CD4-positive, CD25-positive, alpha-beta regulatory T cell (primary cell): ENCODE measurements at places on chromosomes 5 and 9.

- no peak for DNase-seq
Observed at GRCh38 chr5:38167562-38167996, 90.8 kb upstream of the EGFLAM start.

- no peak for DNase-seq
Observed at GRCh38 chr5:124889486-124889825, 143.0 kb upstream of the ZNF608 start.

DNA sequence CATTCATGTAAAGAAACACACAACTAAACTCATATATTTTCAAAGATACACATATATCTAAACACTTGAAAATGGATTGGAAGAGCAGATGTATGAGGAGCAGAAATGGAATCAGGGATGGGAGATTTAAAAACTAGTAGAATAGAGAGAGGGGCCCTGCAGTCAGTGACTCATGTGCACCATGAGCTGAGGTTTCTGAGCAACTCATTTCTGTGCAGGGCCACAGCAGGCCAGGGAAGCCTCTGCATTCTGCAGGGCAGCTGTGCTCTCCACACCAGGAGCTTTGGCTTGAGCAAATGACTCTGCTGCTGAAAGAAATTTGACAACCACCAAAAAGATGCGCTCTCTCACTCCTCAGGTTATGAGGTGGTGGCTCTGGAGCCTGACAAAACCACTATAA is 27.1 kb downstream of the LHX6 start:
- no peak for DNase-seq

- no peak for DNase-seq
Observed at GRCh38 chr9:86747711-86748110, 199.6 kb downstream of the GAS1 start.

- peak; percentile 27 for DNase-seq
Observed at GRCh38 chr5:42423285-42424165, at the start of gene GHR. GHR (plus strand) TSS chr5:42423439; CDS start chr5:42565875, 142,436 bp downstream.

GRCh38 chr5:156950716-156951115 is 12.3 kb downstream of the TIMD4 start:
- DNase-seq: no peak

- peak; percentile 50 for DNase-seq
Observed at GRCh38 chr9:92097997-92098482, 17.2 kb downstream of the SPTLC1 start.

DNA sequence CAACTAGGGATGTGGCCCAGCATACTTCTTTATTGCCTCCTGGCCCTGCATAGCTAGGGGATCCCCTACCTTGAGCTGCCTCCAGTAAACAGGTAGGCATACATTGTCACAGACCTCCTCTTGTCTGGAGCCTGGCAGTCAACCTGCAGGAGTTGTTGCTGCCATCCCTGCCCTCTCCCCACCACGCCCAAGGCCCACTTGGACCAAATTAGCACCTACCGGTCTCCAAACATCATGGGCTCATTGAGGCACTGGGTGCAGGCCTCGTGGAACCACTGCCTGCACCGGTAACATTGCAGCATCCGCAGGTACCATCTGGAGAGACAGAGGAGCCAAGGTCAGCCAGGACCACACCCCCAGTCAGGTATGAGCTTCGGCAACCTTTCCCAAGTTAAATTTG is 10.3 kb downstream of the PHF19 start:
- no peak for DNase-seq

- DNase-seq: no peak
Observed at GRCh38 chr5:1300581-1301083, 5.8 kb upstream of the TERT start.

DNA sequence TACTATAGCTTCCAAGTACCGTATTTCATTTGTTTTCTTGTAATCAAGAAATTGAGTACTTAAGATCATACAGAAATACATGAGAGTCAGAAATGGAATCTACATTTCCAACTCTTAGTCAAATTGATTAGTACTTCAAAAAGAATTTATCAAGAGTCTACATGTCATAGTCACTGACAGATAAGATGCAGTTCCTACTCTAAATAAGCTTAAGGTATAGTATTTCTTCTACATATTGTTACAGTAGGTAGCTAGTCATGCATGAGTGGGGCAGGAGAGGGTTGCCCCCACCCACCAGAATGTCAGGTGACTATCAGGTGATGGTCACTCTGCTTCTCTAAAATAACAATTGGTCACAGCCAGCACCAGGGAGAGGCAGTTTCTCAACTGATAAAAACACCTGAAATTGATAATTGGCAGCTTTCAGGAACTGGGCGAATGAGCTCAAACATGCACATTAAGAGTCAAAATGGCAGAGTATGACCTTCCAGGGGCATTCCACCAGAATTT is 2.9 kb downstream of the BAAT start:
- DNase-seq: no peak

GRCh38 chr5:159182691-159183090 is 26.7 kb downstream of the RNF145 start:
- no peak for DNase-seq

DNA sequence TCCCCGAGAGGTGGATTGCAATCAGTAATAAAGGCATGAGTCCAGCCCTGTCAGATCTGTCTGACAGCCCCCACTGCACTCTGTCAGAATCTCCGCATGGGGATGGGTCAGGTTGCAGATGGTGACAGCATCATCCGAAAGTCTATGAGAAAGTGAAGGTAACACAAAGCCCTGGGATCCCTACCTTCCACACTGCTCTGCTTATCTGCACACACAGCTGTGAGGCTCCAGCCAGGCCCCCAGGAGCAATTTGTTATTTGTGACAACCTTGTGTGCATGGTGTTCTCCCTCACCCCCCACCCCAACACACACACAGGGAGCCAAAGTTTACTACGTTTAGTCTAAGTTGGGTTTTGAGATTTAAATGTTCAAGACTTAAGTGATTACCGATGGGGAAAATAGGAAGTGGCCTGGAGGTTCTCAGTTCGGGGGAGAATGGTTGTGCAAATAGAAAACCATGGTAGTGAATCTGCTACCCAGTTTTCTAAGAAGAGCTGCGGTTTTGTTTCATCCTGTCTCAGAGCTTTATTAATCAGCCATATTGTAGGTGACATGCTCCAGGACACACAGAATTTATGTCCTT is 92.7 kb downstream of the SV2C start:
- DNase-seq: peak; percentile 18

DNA sequence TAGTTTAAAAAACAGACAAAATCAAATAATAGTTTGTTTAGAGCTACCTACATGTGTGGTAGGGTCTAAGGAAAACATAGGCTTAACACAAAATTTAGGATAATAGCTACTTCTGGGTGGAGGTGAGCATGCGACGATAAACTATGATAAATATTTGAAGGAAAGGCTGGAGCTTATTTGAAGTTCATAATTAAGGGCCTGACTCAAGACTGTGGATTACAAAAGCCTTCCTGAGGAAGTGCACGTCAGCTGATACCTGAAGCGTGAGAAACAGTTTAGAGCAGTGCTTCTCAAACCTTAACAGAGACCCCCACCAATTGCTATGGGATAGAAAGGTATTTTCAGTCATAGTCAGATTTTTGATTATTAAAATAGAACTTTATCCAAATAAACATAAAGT is 20.4 kb upstream of the UBLCP1 start:
- no peak for DNase-seq

DNA sequence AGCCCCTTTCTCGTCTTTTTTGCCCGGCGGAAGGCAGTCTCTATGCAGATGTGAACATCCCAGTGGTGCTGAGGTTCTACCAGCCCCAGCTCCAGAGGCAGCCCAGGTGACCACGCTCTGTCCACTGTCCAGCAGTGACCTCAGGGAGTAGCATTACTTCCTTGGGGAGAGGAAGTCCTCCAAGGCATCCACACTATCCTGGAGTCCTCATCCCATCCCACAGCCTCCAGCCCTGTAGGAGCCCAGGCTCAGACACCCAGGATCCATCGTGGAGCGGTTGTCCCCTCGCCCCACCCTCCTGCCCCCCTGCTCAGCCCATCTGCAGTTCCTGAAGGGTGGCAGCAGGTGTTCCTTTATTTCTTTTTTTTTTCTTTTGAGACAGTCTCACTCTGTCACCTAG is 294.5 kb upstream of the IRX4 start:
- no peak for DNase-seq

DNA sequence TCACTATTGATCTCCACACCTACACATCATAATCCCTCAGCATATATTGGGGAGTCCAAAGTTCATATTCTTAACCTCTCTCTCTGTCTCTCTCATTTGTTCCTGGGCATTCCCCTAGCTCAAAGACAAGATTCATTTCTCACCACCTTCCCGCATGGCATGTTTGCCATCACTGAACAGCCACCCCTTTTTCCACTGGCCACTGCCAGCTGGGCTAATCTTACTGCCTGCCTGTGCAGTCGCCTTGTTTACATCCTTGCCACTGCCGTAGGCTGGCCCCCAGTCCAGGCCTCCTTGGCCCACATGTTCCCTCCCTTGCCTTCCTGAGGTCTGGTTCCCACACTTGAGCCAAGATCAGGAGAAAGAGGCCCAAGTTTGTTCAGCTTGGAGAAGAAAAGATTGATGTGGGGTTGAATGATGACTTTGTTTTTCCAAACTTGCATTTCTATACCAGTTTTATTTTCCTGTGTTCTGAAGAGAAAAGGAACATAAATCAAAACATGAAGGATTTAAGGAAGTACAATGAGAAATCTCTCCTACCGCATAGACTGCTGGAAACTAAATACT is 80.2 kb downstream of the PLAC8L1 start:
- no peak for DNase-seq

- no peak for DNase-seq
Observed at GRCh38 chr9:79604921-79605562, 33.3 kb downstream of the TLE4 start.
